Testis (tissue), 5 donors: ENCODE measurements at places on chromosomes 7 and 10.

DNA sequence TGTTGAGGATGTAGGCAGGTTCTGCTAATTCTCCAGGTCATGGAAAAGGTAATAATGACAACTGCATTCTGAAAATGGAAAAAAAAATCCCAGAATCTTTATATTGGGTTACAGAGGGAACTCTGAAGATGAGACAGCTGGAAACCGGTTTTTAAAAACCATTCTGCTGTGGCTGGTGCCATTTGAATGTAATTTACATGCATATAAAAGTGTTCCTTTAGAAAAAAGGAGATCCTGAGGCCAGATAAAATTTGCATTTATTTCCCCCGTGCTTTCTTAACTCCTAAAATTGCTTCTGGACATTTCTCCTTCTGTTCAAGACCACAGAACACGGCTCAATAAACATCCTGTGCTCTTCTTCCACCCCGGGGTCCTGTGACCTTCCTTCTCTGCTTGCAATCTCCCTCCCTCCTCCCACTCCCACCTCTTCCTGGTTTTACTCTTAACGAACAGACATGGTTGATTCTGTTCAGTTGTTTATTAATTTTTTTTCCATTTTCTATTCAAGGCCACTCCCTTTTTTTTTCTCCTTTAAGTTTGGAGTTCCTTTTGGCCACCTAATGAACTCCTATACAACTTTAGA is 41.6 kb downstream of the SH2D4B start:
- no peak for DNase-seq

GRCh38 chr7:127928852-127929251 is 102.4 kb downstream of the LRRC4 start:
- DNase-seq: no peak

- no peak for DNase-seq
These were observed 128.9 kb downstream of the AMPH start for GRCh38 chr7:38502289-38502688.

GRCh38 chr7:30249316-30249715 is 35.1 kb upstream of the ZNRF2 start:
- no peak for DNase-seq

DNA sequence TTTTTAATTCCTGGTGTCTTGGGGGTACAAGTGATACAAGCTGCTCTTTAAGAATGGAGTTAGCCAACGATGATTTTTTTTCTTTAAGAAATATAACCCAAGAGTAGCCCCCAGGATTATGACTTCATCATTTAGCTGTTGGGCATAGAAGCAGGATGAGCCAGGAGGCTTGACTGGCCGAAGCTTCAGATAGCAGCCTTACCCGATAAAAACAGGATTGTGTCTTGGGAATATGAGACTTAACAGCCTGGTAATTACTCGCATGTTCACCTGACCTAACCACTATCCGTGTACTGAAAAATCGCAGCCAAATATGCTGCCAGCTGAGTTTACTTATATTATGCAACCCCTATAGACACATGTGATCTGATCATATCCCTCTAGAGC is 346.0 kb upstream of the BMPER start:
- no peak for DNase-seq

DNA sequence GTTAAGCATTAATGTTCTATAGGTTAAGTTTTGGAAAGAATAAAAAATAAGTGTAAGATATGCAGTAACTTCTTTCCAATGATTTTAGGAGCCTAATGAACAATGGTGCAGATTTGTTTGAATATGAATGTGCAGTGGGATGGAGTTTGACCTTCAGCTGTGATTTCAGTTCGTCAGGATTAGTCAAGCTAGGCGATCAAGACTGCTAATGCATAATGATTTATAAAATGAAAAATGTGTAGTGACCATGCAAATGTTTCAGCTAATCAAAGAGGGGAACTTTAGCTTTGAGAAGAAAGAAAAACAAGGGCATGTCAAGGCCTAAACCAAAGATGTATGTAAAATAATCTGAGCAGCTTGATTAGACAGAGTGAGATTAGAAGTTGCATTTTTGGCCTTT is 208.5 kb downstream of the FOXP2 start:
- DNase-seq: no peak
